Kidney epithelial cell (primary cell): ENCODE measurements at places on chromosomes 7 and 10.

DNA sequence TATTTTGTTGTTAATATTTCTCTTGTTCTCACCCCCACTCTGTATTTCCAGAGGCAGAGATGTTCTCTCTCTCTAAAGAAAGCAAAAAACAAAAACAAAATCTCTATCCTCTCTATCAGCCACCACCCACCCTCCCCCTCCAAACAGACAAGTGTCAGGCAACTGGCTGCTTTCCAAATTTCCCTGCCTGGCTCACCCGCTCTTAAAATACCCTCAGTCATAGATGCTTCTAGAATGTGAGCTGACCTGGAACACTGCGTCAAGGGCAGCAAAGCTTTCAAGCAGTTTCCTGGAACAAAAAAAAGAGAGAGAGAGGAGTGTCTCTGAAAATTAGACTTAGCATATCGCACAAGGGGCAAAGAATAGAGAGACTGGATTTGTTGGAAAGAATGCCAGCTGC lies 341.0 kb upstream of the ZMIZ1 start:
- no peak for DNase-seq

DNA sequence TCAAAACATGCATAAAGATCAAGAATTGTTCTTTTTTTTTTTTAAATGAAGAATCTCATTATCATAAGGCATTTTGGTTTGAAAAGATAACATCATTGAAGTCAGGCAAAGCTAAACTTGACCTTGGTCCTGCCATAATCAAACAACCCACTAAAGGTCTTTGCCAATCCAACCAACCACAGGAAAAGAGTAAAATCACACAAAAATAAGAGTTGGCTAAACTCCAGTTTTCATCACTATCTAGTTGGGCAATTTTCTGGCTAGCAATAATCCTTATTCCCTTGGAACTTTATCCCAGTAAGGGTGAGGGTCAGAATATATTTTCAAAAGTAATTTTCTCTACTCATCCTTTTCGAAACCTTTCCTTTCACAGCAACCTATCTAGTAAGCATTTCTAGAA lies 62.4 kb downstream of the HIBADH start:
- DNase-seq = no peak

DNA sequence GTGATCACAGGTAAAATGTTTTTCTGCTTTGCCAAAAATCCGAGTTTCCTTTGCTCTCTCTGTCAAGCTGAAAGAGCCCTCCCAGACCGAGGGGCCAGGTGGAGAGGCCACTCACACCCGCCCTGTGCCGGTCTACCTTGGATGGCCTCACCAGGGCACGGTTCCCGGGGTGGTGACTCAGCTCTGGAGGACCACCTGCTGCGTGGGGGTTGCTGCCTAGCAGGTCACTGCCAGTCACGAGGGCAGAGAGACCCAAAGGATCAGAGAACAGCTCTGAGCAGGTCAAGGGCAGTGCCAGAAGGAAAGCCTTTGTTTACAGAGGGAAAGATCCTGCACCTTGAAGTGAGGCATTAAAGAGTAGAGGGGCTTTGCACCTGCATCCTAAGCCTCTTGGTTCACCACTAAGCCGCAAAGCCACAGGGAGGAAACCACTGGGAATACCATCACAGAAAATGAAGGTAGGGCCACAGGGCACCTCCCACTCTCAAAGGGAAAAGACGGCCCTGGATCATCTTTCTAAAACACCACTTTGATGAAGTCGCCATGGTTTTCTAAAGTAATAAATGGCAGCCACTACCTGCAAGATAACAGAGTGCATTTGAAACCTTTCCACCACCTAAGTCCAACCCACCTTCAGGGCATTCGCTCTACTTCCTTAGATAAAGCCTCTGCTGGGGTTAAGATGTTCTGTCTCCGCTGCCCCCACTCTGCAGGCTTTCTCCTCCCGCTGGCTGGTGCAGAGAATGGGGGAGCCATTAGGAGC lies 160.3 kb upstream of the KLF14 start:
- DNase-seq = no peak

DNA sequence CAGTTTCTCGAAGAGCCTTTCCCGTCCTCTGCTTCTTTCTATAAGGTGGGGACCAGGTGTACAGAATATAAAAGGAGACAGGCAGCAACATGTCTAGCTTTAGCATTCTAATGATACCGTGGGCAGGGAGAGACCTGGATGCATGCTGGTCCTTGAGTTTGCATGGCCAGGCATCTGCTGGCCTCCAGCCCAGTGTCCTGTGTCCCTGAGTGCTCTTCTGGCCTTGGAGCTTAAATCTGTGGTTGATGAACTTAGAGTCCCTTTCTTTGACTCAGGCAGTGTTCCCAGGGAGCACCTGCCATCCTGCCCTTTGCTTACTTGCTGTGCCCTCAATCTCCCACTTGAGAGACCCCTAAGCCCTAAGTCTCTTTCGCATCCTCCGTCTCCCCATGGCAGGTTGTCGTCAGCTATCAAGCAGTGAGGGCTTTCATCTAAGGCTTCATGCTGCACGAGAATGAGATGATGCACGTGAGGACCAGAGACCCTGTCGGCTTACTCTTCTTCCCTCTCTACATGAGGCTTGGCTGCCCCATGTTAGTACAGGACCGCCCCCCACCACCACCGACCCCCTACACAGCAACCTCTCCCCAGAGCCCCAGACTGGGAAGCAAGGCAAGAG lies 313.4 kb upstream of the C7orf33 start:
- DNase-seq = no peak

DNA sequence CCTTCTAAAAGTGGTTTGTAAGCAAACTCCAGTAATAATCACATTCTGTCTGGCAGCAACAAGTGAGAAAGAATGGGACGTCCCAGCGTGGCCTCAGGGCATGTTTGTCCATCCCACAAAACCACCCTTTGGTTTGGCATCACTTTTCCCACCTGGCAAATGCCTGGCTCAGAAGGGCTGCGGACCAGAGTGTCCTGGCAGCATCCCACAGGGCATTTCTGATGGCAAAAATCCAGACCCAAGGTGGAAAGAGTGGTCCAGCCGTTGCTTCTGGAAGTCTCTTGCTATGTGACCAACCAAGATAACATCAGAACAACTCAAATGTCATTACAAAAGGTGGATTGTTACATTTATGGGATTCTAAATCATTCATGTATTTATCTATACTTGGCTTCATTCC lies 174.4 kb downstream of the CREB5 start:
- DNase-seq = no peak
